Ovary (tissue), 10 donors: ENCODE measurements at places on chromosomes 7 and 10. TPM values are rescaled to one million over a fixed set of nuclear protein-coding genes. Genes with fewer than 3 reads are reported as not detected.

The COBL gene
- 2.6 TPM for polyA plus RNA-seq

The FOXI2 gene
- polyA plus RNA-seq = 0.35 TPM

The NOS3 gene
- polyA plus RNA-seq = 1.0 TPM

The MSS51 gene
- polyA plus RNA-seq = 1.5 TPM

The ZNF316 gene
- 11.5 TPM for polyA plus RNA-seq

The DNA2 gene
- 1.9 TPM for polyA plus RNA-seq

The RARRES2 gene
- 92.5 TPM for polyA plus RNA-seq

The TRPV5 gene
- not detected for polyA plus RNA-seq

The CALHM2 gene
- polyA plus RNA-seq = 105 TPM

The LRRD1 gene
- polyA plus RNA-seq = 0.23 TPM

The PRTFDC1 gene
- polyA plus RNA-seq = 12.7 TPM

The KCNH2 gene
- 3.0 TPM for polyA plus RNA-seq

The MYPN gene
- 0.05 TPM for polyA plus RNA-seq

The SEPHS1 gene
- 76.7 TPM for polyA plus RNA-seq

The ASZ1 gene
- polyA plus RNA-seq = not detected

The PAPOLB gene
- polyA plus RNA-seq = not detected

The SPDYE9 gene
- not detected for polyA plus RNA-seq

The TMEM176B gene
- polyA plus RNA-seq = 109 TPM

The IDI1 gene
- polyA plus RNA-seq = 20.3 TPM

The PVRIG gene
- polyA plus RNA-seq = 0.12 TPM

The SLC13A1 gene
- not detected for polyA plus RNA-seq

The VSIR gene
- polyA plus RNA-seq = 51.2 TPM

The DENND11 gene
- polyA plus RNA-seq = 13.2 TPM
